ENCODE measurements at places on chromosomes 7 and 10.
A peak's percentile ranks its signal among the peaks of the same experiment; 100 is the strongest.

- DNase-seq = no peak
Measured at GRCh38 chr7:23205577-23205908, 23.7 kb downstream of the NUP42 start.

- DNase-seq = no peak
Measured at GRCh38 chr7:44408596-44408995, 81.9 kb downstream of the NUDCD3 start.

GRCh38 chr7:8190119-8190895, 71.7 kb downstream of the ICA1 start:
- DNase-seq = peak; percentile 51

DNA sequence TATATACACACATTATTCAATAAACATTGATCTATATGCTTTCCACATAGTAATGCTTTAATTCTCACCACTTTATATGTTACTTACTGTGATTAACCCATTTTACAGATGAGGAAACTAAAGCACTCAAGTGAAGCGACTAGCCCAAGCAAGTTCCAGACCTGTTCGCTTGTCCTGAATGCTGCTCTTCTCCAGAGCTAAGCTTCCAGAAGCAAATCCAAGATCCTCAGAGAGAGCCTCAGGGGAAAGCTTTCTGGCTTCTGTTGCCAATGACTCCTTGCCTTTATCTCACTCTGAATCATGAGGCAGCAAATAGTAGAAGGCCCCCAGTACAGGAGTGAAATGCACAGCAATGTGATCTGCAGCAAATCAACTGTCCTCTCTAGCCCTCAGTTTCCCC, 32.2 kb downstream of the XPNPEP1 start:
- no peak for DNase-seq

GRCh38 chr7:120091807-120092206, 181.2 kb upstream of the KCND2 start:
- DNase-seq = no peak

Data from T-helper 9 cell (primary cell).